ENCODE measurements at places on chromosomes 2 and 18.

DNA sequence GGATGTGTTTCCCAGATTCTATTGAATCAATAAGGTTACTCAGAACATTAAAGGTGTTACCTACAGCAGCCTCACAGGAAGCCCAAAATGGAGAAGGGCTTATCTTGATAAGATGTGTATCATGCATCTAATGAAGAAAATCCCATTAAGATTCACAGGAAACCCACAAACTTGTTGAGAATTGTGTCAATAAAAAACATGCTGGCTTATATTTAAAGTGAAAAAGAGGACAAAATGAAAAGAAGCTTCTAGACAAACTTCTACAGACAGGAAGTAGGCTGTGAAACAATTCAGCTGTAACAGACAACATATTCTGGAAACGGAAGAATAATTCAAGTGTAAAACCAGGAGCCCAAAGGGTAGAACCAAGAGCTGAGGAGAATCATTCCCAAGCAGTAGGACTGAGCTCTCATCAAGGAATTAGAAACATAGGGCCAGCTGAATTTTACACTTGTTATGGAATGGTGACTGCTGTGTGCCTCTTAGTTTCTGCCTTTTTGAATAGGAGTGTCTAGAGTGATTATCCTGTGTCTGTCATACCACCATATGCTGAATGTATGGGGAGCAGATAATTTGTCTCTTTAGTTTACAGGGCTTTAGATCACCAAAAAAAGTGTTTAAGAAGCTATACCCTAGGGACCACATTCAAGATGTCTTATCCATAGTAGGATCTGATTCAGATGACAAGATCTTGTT lies 9.6 kb downstream of the IMMT start:
- H3K36me3 ChIP-seq = no peaks in the 10 kb centered on the region
- H3K27ac ChIP-seq = peak overlapping the region; percentile 55
- DNase-seq = no peak
- no peaks in the 10 kb centered on the region for H3K27me3 ChIP-seq
- no peak overlapping the region for H3K4me3 ChIP-seq

- no peak overlapping the region for H3K4me3 ChIP-seq
- H3K4me1 ChIP-seq = no peaks in the 10 kb centered on the region
- DNase-seq = no peak
- peaks cover 23% of the 10 kb centered on the region for H3K36me3 ChIP-seq
These were observed 67.2 kb downstream of the UGGT1 start for GRCh38 chr2:128158176-128158575.

DNA sequence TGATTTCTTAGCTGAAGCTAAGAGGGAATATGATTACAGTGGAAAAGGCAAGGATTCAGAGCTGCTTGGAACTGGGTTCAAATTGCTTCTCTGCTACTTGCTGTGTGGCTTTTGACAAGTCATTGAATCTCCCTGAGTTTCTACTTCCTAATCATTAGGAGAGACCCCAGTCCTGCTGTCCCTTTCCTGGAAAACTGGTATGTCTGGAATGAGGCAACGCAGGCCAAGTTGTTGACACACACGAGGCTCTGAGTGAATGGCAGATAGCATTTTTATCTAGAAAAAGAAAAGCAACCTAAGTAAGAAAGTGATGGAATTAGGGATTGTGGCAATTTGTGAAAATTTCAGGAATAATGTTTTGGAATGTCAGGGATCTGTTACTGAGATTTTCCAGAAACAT lies 123.6 kb downstream of the LPIN1 start:
- no peaks in the 10 kb centered on the region for H3K27me3 ChIP-seq
- no peak overlapping the region for H3K27ac ChIP-seq
- DNase-seq = no peak
- H3K36me3 ChIP-seq = no peaks in the 10 kb centered on the region

GRCh38 chr2:128604045-128604444 lies 285.4 kb upstream of the HS6ST1 start:
- H3K4me3 ChIP-seq = no peak overlapping the region
- DNase-seq = no peak
- H3K27ac ChIP-seq = no peak overlapping the region
- H3K27me3 ChIP-seq = no peaks in the 10 kb centered on the region
- H3K4me1 ChIP-seq = peaks cover 5% of the 10 kb centered on the region
- no peaks in the 10 kb centered on the region for H3K36me3 ChIP-seq

DNA sequence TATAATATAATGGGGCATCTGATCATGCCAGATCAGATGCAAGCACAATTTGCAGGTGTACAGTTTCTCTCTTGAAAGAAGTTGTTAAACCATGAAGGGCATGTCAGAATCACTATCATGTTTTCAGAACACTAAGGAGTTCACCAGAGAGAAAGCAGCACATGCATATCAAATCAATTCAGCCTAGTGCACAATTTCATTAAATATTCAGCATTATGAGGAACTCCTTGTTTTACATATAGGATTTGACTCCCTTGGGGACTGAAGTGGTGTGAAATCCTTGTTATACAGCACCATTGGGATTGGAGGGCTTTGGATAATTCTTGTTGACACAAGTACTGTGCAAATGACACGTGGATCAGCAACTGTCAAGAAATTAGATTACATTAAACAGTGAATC lies 562.1 kb upstream of the KLHL29 start:
- H3K4me3 ChIP-seq = no peak overlapping the region
- H3K27ac ChIP-seq = no peak overlapping the region
- no peaks in the 10 kb centered on the region for H3K36me3 ChIP-seq
- H3K4me1 ChIP-seq = no peaks in the 10 kb centered on the region
- no peaks in the 10 kb centered on the region for H3K27me3 ChIP-seq

GRCh38 chr2:113877711-113878598 lies 11.9 kb upstream of the ACTR3 start:
- H3K4me3 ChIP-seq = no peak overlapping the region
- DNase-seq = no peak
- H3K36me3 ChIP-seq = no peaks in the 10 kb centered on the region
- H3K27me3 ChIP-seq = no peaks in the 10 kb centered on the region

GRCh38 chr2:68846091-68846490 lies 25.1 kb downstream of the BMP10 start:
- H3K4me1 ChIP-seq = no peaks in the 10 kb centered on the region
- H3K27ac ChIP-seq = no peak overlapping the region
- DNase-seq = no peak
- no peaks in the 10 kb centered on the region for H3K36me3 ChIP-seq
- H3K4me3 ChIP-seq = no peak overlapping the region

DNA sequence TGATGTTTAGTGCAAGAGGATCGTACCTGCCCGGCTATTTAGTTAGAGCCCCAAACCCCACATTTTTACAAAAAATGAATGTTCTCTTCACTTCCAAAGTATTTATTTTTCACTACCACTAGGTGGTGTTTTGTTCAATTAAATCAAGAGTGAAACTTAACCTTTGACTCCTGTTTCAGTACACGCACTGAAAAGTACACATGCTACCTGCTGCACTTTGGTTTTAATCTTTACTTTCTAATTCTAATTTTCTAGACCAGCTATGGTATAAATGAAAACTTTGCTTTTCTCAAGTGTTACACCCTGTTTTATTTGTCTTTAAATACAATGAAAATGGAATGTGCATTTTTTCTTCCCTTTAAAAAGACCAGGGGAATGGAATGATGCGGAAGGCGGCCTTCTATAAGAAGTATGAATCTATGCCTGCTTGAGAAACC lies 31.4 kb upstream of the CHN1 start:
- no peak for DNase-seq
- no peak overlapping the region for H3K4me3 ChIP-seq
- H3K27ac ChIP-seq = no peak overlapping the region
- H3K4me1 ChIP-seq = peaks cover 4% of the 10 kb centered on the region

GRCh38 chr2:38533180-38533579 lies 69.5 kb downstream of the HNRNPLL start:
- H3K36me3 ChIP-seq = no peaks in the 10 kb centered on the region
- H3K27me3 ChIP-seq = no peaks in the 10 kb centered on the region

DNA sequence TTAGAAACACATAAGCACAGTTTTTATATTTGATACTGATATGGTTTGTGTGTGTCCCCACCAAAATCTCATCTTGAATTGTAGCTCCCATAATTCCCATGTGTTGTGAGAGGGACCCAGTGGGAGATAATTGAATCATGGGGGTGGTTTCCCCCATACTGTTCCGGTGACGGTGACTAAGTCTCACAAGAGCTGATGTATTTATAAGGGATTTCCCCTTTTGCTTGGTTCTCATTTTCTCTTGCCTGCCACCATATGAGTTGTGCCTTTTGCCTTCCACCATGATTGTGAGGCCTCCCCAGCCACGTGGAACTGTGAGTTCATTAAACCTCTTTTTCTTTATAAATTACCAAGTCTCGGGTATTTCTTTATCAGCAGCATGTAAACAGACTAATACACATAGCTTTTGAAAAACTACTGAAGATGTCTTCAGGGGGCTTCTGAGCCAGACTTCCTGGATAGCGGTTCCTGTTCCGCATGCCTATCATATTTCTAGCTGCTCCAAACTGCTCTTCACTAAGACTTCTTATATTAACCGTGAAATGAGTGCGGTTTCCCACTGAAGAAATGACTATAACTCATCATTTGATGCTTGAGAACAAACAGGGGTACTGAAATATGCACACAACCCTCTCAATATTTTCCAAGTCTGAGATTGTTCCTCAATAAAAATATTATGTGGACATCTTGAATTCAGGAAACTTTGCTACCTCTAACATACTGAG lies 75.8 kb downstream of the SPHKAP start:
- no peak for DNase-seq
- H3K36me3 ChIP-seq = no peaks in the 10 kb centered on the region
- H3K27me3 ChIP-seq = no peaks in the 10 kb centered on the region
- no peaks in the 10 kb centered on the region for H3K4me1 ChIP-seq

DNA sequence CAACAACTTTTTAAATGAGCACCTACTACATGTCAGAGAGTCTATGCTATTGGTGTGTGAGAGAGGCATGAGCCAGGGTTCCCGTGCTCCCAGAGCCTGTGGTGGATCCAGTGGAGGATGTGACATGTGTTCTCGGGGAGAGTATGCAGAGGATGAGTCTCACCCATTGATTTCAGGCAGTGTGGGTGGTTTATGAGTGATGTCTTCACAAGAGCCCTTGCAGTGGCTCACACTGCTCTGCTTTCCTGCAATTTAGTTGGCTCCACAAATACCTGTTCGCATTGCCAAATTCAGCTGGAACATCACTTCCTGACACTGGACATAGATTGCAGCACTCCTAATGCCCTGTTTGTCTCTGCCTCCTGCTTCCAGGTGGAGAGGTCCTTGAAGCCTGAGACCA lies 243.6 kb upstream of the CXCR4 start:
- no peak for DNase-seq
- H3K27ac ChIP-seq = no peak overlapping the region
- no peak overlapping the region for H3K4me3 ChIP-seq
- no peaks in the 10 kb centered on the region for H3K27me3 ChIP-seq
- H3K36me3 ChIP-seq = no peaks in the 10 kb centered on the region
- peaks cover 34% of the 10 kb centered on the region for H3K4me1 ChIP-seq

DNA sequence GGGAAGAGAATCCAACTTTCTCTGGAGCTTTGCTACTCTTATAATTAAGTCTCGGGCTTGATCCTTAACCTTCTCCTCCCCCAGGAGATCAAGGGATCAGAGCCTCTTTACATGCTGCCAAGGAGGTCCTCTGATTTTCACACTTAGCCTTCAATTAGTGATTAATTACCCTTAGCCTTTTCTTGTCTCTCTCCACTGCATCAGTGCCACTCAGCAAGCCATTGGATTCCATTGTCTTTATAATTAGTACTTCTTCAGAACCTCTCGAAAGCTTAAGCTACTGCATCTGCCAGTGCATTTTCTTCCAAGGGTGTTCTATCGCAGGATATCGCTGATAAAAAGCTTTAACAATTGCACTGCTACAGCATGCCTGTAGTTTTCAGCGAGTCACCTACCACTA lies 477.0 kb upstream of the MEIS1 start:
- H3K4me3 ChIP-seq = no peak overlapping the region
- H3K36me3 ChIP-seq = no peaks in the 10 kb centered on the region
- H3K27me3 ChIP-seq = no peaks in the 10 kb centered on the region
- H3K27ac ChIP-seq = no peak overlapping the region
- H3K4me1 ChIP-seq = peaks cover 4% of the 10 kb centered on the region

GRCh38 chr2:215982465-215982875 lies 30.9 kb downstream of the MREG start:
- no peaks in the 10 kb centered on the region for H3K36me3 ChIP-seq
- H3K4me1 ChIP-seq = no peaks in the 10 kb centered on the region
- H3K27ac ChIP-seq = no peak overlapping the region
- DNase-seq = no peak

GRCh38 chr2:30927465-30928075 lies 120.3 kb upstream of the CAPN13 start:
- no peak overlapping the region for H3K27ac ChIP-seq
- no peaks in the 10 kb centered on the region for H3K36me3 ChIP-seq
- no peak overlapping the region for H3K4me3 ChIP-seq
- no peaks in the 10 kb centered on the region for H3K4me1 ChIP-seq
- no peaks in the 10 kb centered on the region for H3K27me3 ChIP-seq

DNA sequence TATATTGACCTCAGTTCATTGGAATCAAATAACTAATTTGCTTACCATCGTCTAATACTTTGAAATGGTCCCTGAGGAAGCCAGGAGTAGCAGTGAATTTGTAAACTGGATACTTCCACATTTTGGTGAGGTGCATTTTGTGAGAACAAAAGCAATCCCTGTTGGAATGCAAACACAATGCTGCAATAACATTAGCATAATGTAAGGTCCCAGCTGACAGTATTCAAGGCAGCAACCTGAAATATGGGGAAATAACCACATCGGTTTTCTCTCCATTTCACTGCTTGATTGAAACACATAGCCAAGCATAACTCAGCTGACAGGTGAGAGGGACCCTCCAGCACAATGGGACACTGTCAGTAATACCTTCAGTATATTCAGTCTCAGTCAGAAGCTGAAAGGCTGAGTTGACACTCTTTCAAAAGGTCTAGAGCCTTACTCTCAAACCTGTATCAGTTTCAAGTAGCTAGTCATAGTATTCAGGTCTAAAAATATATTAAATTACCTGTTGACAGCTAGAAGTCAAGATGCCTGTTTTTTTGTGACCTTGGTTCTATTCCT lies 1311.9 kb upstream of the NRXN1 start:
- no peaks in the 10 kb centered on the region for H3K4me1 ChIP-seq
- no peaks in the 10 kb centered on the region for H3K36me3 ChIP-seq
- DNase-seq = no peak
- no peaks in the 10 kb centered on the region for H3K27me3 ChIP-seq
- no peak overlapping the region for H3K4me3 ChIP-seq
